Activated naive CD4-positive, alpha-beta T cell (primary cell): ENCODE measurements at places on chromosomes 13 and 19.

DNA sequence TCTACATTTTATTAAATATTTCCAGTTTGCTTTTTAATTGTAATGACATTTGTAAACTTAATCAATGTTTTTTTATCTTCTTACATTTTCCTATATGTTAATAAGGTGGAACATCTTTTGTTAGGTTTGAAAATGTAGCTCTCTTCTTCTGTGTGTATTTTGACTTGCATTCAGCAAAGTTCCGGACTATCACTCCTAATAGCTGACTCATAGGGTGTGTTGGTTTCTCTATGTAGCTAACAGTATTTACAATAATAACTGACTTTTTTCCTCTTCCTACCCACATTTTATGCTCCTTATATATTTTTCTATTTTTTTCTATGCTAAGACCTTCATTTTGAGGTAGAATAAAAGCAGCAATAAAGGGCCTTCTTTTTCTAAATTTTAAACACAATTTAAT, 28.1 kb downstream of the MYO16 start:
- no peak for DNase-seq

DNA sequence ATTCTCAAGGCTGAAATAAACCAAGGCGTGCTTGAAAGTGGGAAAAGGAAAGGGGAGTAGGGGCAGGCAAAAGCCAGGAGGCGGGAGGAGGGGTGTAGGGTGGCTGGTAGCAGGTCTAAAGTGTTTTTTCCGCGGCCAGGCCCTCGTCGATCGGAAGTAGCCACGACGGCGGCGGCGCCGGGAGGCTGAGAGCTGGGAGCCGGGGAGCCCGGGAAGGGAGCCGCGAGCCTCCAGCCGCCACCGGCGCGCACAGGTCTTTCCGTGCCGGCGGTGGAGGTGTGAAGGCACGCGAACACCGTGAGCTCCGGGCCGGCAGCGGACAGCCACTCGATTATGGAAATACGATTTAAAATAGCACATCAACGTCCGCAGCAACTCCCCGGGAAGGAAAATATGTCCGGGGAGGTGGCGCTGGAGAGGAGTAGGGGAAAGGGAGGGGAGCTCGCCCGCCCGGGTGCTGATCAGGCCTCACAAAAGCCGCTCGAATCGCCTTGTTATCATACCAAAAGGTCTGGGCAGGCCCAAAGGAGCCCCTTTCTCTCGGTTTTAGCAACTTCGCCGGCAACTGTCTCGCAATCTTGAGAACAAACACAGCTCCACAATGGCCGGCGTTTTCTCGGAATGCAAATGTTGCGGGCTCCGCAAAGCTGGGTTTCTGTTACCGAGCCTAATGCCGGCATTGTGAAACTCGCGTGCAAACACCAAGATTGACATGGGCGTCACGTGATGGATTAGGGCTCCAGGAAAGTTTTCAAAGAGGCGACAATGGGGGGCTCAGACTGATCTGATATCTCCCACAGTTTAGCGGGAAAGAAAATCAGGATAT, 2.9 kb upstream of the PCDH8 start:
- no peak for DNase-seq

DNA sequence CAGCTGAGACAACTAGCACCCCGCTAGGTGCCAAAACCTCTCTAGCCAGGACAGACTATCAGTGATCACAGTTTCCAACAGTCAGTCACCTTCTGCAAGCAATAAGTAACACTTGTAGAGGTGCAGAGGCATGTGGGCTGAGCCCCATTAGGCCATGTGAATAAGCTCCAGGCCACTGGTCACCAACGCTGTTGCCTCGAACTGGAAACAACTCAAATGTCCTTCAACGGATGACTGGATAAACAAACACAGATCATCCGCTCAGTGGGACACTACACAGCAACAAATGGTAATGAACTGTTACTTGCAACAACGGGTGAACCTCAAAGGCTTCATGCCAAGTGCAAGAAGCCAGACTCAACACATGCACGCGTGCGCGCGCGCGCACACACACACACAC, 27.5 kb upstream of the TMEM160 start:
- DNase-seq: no peak

- DNase-seq: peak; percentile 23
These were observed 185.4 kb downstream of the KDM4B start for GRCh38 chr19:5154129-5154798.

- DNase-seq: no peak
These were observed 657.4 kb upstream of the ATXN8OS start for GRCh38 chr13:69450245-69450644.

- no peak for DNase-seq
These were observed 20.2 kb upstream of the MYDGF start for GRCh38 chr19:4690361-4690760.

DNA sequence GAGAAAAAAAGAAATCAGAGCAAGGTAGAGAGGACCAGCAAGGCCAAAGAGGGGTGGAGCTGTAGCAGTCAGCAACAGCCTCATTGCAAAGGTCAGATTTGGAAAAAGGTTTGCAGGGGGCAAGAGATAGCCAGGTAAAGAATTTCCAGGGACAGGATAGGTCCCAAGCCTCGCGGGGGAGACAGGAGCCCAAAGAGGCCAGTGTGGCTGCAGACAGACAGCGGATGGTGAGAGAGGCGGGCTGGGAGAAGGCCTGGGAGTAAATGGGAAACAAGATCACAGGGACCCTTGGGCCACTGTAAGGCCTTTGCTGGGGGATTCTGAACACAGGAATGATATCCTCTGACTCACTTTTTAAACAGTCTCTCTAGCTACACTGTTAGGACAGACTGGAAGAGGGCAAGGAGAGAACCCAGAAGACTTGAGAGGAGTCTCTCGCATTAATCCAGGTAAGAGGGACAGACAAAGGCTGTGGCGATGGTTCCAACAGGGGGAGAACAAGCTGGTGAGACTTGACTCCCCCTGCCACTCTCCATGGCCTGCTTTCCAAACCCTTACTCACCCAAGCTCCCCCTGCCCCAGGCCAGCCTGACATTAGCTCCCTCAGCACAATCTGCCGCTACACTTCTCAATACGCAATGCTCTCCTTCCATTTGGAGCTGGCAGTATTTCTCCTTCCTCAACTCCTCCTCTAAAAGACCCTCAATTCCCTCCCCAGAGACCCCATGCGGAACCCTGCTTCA, 31.8 kb downstream of the DOCK9 start:
- no peak for DNase-seq

DNA sequence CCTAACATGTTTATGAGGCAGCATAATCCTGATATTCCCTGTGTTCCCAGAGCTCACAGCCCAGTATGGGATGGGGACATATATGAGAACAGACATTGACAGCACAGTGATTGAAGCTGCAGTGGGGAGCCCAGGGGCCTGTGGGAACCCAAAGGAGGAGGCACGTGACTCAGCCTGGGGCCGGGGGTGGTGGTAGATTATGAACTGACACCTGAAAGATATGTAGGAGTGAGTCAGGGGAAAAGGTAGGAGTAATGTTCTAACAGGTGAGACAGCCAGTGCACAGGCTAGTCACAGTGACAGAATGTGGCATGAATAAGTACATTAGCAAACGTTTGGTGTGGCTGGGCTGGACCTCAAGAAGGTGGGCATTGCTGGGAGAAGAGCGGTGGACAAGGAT, 29.0 kb downstream of the CKM start:
- no peak for DNase-seq

GRCh38 chr19:10450853-10451609, 30.7 kb downstream of the PDE4A start:
- DNase-seq: no peak

DNA sequence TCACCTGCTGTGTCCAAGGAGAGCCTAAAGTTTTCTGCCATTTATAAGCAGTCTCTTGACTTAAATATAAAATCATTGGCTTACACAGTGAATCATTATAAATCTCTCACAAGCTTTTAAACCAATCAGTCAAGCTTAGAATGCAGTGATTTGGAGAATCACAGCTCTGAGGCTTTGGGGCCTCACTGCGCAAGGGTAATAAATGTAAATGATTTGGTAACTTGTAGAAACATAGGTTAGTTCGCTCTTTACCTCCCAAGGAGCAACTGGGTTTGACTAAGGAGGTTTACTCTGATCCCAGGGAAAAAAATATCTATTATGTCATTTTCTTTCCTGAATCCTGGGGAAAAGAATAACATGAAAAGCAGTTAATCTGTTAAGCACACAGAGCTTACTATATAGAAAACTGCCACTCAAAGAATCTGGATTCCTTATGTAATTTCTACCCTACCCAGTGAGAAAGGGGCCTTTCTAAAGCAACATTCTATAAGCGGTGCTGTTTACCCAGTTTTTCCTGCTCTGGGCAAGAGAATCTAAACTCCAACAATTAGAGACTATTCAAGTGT, 128.2 kb downstream of the MZT1 start:
- DNase-seq: no peak

DNA sequence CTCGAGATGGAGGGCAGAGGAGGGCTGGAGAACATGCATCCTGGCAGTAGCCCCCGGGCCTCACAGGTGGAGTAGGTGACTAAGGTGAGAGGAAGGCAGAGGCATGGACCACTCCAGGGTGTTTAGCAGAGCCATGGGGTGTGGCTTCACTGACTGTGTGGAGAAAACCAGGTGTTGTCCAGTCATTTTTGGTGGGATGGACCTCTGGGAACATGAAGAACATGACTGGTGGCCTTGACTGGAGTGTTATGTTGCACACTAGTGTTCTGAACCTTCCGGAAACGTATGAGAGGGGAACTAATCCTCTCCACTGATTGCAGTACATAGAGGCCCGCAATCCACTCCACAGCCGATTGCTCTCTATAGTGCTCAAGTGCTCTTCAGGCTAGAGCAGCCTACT, 16.9 kb downstream of the MED26 start:
- DNase-seq: no peak

DNA sequence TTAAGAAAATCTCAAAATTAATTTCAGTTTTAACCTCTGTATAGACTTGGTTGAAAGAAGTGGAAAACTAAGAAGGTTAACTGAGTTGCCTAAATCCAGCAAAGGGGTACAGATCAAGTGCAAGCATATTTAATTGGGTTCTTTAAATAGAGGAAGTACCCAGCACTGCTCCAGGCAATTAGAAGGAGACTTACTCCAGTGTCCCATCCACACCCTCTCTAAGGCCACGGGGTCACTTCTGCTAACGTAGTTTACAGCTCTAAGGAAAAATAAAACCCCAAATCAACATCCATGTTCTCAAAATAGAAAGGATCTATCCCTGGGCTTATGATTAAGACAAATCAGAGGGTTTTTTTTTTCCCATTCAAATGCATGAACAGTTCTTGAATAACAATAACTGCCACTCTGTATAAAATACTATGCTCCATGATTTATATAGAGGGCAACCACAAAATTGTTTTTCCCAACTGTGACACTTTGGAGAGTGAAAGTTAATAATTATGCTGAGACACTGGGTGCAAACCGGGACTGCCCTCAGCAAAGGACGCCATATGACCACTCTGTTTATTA, 4.6 kb downstream of the FRY start:
- DNase-seq: no peak

- DNase-seq: no peak
These were observed 141.9 kb downstream of the PCCA start for GRCh38 chr13:100230769-100231149.

- DNase-seq: no peak
These were observed 2.8 kb downstream of the ACTN4 start for GRCh38 chr19:38650172-38650775.

GRCh38 chr19:497491-497868, 1.2 kb downstream of the MADCAM1 start:
- no peak for DNase-seq

GRCh38 chr13:40648841-40649240, 17.6 kb downstream of the FOXO1 start:
- no peak for DNase-seq

DNA sequence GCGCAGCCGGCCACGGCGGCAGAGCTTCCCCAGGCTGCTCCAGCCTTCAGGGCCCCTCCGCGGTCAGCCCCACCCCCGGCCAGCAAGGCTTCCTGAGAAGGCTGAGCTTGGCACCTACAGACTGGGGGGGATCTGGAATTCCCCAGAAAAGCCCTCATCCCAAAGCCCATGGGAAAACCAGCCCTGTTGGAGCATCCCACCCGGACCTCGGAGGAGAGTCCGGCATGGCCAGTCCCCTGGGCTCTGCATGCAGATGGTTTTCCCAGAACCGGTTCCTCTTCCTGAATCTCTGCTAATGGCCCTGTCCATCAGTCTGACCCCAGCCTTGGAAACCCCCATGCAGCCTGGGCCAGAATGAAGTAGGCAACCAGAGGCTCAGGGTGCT, 10.3 kb downstream of the RASA3 start:
- no peak for DNase-seq

DNA sequence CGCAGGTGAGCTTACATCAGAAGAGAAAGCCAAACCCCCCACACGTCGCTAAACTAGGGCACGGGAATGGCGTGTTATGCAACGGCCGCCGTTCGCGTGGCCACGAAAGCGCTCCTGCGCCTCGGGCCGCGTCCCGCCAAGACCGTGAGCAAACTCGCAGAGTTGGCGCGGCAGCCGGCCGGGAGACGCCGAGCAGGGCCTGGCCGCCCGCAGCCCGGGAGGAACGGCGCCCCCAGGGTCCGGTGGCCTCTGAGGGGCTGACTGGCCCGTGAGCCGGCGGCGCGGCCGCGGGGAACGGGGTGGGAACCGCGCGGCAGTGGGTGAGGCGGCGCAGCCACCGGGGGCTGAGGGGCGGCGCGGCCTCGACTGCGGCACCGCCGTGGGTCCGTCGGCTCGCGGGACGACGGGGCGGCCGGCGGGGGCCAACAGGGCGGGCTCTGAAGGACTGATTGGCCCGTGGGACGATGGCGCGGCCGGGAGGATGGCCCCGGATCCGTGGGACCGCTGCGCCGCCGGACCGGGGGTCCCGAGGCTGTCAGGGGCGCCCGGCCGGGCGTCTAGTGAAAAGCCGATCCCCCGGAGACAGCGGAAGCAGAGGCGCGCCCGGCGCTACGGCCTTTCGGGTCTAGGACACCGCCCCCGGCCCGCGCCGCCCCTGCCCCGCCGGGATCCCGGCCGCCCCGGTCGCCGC, 903 bp downstream of the LATS2 start:
- no peak for DNase-seq

- DNase-seq: no peak
These were observed 94.7 kb downstream of the RGCC start for GRCh38 chr13:41552031-41552430.

GRCh38 chr13:112790735-112791641, 101.2 kb downstream of the ATP11A start:
- no peak for DNase-seq

GRCh38 chr13:43227721-43228120, 204.3 kb downstream of the DNAJC15 start:
- no peak for DNase-seq

DNA sequence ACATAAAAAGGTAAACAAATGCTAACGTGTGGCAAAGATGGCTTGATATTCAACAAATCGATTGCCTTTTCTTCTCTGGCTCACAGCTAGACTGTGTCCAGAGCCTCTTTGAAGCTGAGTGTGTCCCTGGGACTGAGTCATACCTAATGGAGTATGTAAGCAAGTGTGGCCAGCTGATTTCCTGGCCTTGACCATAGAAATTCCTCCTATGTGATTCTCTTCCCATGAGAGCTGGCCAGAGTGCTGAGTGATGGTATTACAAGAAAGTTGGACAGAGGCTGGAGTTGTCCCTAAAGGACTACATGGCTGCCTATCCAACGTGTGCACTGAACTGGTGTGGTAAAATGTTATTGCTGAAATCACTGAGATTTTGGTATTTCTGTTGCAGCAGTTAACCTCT, 320.1 kb upstream of the SLC10A2 start:
- no peak for DNase-seq

- no peak for DNase-seq
These were observed 22.7 kb downstream of the AKT2 start for GRCh38 chr19:40262422-40262821.

- DNase-seq: no peak
These were observed 1670.4 kb upstream of the SPRY2 start for GRCh38 chr13:82011355-82011754.
